ENCODE measurements at places on chromosomes 6 and 20.

- DNase-seq: no peak
These were observed 212.3 kb upstream of the MYLIP start for GRCh38 chr6:15916581-15916980.

- no peak for DNase-seq
These were observed 48.7 kb downstream of the YTHDF1 start for GRCh38 chr20:63167026-63167917.

DNA sequence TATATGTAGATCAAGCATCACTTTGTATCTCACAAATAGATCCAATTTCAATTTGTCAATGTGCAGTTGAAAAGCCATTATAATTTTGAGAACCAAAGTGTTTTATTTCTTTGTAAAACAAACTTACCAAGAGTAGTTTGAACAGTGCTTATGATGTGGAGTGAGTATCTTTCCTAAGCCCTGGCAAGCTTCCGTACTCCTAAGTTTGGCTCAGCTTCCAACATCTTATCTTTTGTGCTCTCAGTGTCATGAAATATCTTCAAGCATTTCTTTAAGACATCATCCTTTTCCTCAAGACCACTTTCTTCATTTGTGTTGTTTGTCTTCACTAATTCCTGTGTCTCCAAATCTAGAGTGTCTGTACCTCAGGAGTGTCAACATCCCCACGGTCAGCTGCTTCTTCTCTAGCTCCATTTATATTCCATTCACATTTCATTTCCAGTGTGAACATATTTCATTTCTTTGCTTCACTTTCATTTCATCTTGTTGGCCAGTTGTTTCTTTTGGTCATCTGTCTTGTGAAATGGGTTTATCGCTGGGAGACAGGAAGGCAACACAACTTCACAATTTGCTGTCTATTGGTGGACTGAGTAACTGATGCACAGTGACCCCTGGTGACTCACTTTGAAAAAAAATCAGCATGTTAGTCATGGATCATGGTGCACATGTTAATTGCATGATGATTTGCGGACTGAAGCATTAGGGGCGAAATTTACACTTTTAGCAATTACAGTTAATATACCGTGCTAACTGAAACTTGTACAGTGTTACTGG is 36.9 kb downstream of the SLC24A3 start:
- DNase-seq: no peak

DNA sequence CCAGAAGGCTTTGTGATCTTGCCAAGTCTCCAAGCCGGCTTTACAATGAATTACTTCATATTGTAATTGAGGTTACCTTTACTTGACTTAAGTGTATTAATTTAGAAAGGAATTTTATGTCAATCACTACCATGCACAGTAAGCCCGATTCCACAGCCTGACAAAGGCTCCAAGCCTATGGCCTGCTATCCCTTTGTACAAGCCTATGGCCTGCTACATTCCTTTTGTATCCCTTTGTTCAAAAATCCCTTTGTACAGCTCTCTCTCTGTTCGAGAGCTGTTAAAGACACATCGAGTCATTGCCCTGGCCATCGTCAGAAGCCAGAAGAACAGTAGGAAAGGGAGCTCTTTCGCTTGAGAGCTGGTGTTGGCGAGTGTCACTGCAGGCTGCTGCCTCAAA is 2.7 kb upstream of the EDN3 start:
- no peak for DNase-seq

DNA sequence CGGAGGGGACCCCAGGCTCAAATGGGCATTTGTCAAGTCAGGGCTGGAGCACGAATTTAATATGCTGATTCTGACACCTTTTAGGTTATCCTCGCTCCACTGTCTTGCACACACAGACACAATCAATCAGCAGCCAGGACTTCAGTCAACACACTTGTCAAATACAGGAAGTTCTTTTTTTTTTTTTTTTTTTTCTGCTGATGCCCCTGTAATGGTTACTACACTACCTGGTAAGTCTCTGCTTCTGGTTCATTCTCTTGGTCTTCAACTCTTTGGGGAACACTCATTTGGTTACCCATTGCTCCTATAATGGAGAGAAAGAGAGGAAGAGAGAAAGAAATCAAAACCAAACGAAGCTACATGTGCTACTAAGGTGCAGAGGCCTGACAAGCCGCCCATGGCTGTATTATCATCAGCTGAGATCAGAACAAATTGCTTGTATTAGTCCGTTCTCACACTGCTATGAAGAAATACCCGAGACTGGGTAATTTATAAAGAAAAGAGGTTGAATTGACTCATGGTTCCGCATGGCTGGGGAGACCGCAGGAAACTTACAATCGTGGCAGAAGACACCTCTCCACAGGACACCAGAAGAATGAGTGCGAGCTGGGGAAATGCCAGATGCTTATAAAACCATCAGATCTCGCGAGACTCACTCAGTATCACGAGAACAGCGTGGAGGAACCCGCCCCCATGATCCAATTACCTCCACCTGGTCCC is 11.8 kb downstream of the BCAS1 start:
- DNase-seq: no peak

Measured in stimulated activated CD4-positive, alpha-beta T cell treated with anti-CD3 and anti-CD28 coated beads, Interleukin-12 subunit alpha, Interleukin-12 subunit beta, amount 100 ng/mL, for 48 hours (primary cell).